ENCODE measurements at places on chromosomes 4 and X.

GRCh38 chrX:21756785-21757529 lies 959 bp downstream of the SMPX start:
- no peak for DNase-seq

DNA sequence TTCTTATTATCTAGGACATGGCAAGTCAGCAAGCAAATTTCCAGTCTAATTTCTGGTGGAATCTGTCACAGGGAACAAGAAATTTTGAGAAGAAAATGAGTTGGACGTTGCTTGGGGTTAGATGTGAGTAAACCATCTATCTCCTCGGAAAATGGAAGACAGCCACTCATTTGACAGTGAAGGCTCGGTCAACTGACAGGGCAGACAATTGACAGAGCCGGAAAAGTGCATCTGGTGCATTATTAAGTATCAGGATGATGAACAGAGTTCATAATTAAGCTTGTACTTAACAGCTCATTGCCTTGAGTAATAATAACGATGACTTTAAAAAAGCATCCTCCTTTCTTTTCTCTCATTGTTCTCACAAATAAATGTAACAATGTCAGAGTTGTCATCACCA lies 168.4 kb downstream of the MAD2L1 start:
- no peak for DNase-seq

GRCh38 chr4:73836373-73837279 lies at the start of gene CXCL6:
TSS of gene CXCL6 (plus strand) at chr4:73836678. CDS start at chr4:73836751, 73 bp downstream.
- DNase-seq, result no peak

DNA sequence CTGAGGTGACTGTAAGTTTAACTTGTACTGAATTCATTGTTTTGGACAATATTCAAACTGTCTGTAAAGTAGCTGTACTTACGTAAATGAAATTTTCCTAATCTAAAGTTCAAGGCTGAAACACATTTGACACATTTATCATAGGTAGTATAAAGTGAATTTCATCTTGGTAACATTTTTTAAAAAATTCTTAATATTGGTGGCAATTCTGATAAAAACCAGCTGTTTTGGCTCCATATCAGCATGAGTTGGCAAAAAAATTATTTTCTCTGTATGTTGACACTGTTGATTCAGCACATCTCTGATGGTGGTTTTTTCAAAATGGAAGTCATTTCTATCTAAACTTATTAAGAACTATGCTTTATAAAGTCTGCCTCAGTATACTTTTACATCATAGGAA lies 30.9 kb downstream of the CXorf58 start:
- no peak for DNase-seq

DNA sequence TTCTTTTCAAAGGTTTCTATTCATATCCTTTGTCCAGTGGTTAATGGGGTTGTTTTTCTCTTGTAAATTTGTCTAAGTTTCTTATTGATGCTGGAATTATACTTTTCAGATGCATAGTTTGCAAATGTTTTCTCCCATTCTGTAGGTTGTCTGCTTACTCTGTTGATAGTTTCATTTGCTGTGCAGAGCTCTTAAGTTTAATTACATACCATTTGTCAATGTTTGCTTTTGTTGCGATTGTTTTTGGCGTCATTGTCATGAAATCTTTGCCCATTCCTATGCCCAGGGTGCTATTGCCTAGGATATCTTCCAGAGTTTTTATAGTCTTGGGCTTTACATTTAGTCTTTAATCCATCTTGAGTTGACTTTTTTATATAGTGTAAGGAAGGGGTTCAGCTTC lies 21.2 kb upstream of the UGT8 start:
- DNase-seq, result no peak

- no peak for DNase-seq
Measured at GRCh38 chr4:57318703-57319102, 208.5 kb upstream of the IGFBP7 start.

- no peak for DNase-seq
Measured at GRCh38 chr4:33150525-33150910, 2430.3 kb downstream of the PCDH7 start.

DNA sequence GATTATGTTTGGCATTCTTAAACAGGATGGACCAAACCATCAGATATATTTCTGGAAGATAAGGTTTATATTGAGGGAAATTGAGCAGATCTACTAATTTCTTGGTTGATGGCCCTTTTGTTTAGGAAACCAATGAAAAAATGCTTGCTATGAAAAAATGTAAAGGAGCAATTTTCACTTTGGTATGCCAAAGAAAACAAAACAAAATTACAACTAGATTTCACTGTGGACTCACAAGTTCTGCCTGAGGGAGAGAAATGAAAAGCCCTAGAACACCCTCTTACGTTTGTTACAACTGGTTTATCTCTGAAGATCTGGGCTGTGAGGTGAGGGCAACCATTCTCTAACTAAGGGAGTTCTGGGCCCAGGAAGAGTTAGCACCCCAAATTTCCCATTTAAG lies 122.5 kb upstream of the IL15 start:
- DNase-seq, result no peak

DNA sequence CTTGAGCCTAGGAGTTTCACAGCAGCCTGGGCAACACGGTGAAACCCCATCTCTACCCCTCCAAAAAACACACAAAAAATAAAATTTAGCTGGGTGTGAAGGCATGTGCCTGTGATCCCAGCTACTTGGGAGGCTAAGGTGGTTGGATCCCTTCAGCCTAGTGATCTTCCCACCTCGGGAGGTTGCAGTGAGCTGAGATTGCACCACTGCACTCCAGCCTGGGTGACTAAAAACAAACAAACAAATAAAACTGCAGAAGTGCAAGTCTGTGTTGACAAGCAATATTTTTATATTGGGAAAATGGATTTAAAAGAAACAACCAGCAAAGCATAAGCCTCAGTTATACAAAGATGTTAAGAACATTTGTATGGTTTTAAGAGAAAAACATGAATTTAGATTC lies 46.1 kb downstream of the IGFBP7 start:
- no peak for DNase-seq

GRCh38 chrX:119231936-119232445 lies 4.1 kb upstream of the PGRMC1 start:
- no peak for DNase-seq
